ENCODE measurements at places on chromosomes 11 and 22.

- no peak for DNase-seq
These were observed 307.8 kb downstream of the C11orf87 start for GRCh38 chr11:109729761-109730160.

- no peak for DNase-seq
These were observed 178.3 kb upstream of the NECTIN1 start for GRCh38 chr11:119907122-119907851.

GRCh38 chr22:39942439-39943230 is 17.6 kb upstream of the TMA7B start:
- no peak for DNase-seq

GRCh38 chr11:70535191-70535971 is 137.1 kb downstream of the CTTN start:
- DNase-seq: no peak

DNA sequence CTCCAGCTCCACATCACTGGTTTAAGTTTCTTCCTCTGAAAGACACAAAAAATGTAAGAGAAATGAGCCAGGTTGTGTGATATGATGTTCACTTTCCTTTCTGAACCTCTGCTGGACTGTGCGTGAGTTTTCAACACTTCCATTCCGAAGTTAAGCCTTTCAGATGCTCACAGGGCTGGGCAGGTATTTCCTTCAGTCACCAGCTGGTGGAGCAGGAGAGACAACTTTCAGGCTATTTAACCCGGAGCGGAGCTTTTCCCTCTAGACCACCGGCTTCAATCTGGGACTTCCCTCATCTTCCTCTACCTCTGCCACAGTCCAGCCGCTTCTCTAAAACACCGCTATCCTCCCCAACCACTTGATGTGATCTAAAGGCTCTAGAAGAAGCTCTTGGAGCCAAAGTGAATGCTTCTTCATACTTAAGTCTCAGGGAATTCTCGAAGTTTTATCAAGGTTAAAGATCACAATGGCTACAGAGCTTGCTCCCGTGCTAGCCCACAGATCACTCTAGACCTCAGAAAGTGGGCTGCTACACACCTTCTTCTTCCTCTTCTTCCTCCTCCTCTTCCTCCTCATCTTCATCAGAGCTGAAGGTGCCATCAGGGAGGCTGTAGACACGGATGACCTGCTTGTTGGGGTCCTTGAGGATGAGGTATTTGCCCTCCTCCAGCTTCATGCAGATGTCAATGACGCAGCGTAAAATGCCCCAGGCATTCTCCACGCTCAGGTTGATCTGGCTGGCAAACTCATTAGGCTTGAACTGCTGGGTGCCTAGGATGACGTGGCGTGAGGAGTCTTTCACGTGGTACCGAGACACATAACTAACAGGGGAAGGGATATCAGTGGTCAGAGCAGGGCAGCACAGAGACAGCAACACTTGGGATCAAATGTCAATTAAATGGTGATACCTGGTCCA is 4.4 kb upstream of the FOXRED2 start:
- DNase-seq: no peak

- DNase-seq: no peak
These were observed 101.1 kb upstream of the CRYBB3 start for GRCh38 chr22:25098445-25099081.
